ENCODE measurements at places on chromosomes 16 and 17. TPM values are rescaled to one million over a fixed set of nuclear protein-coding genes. Genes with fewer than 3 reads are reported as not detected.

Gene INTS2
- 26.5 TPM for total RNA-seq

Gene HSF4
- total RNA-seq: 3.7 TPM

Gene BCAS3
- total RNA-seq: 40.8 TPM

Gene TRIM47
- 13.9 TPM for total RNA-seq

Gene NPW
- total RNA-seq: not detected

Gene KRT33A
- not detected for total RNA-seq

Gene ENPP7
- total RNA-seq: not detected

Gene CA7
- total RNA-seq: not detected

Gene PLEKHH3
- total RNA-seq: 2.0 TPM

Gene BAIAP2
- total RNA-seq: 19.2 TPM

Gene ALOX12B
- total RNA-seq: not detected

Measured in frontal cortex (tissue), 4 donors.